ENCODE measurements at places on chromosomes 4 and X.

- no peak for DNase-seq
Measured at GRCh38 chr4:188268131-188268908, 129.1 kb downstream of the TRIML1 start.

DNA sequence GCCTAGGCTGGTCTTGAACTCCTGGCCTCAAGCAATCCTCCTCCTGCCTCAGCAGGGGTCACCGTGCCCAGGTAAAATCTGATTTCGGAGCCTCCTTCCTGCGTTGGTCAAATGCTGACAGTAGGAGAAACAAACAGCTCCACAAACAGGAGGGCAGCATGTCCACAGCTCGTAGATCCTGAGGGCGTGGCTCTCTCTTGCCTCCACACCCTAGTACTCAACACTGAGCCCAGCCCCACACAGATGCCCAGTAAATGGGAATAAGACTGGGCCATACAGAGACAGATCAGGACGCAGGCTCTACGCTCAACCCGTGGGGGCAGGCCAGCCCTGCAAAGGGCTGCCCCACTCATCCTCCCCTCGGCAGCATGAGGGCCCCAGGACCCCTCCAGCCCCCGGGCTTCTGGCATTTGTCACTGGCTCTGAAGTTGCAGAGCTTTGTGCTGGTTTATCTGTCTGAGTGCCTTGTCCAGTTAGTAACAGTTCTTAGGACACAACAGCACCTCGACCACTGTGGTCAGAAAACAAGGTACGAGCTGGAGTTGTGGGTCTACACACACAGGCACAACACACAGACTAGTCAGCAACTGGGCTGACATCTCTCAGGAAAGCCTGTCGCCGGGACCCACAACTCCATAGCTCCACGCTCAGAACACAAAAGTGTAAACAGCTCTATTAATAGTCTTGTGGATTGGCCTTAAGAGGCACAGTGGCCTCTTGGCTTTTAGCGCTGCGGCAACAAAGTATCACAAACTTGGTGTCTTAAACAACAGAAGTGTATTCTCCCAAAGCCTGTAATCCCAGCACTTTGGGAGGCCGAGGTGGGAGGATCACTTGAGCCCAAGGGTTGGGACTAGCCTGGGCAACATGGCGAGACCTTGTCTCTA, 5.2 kb downstream of the TNIP2 start:
- DNase-seq = no peak

GRCh38 chr4:153127760-153128494, 76.3 kb upstream of the TRIM2 start:
- DNase-seq = peak; percentile 73

DNA sequence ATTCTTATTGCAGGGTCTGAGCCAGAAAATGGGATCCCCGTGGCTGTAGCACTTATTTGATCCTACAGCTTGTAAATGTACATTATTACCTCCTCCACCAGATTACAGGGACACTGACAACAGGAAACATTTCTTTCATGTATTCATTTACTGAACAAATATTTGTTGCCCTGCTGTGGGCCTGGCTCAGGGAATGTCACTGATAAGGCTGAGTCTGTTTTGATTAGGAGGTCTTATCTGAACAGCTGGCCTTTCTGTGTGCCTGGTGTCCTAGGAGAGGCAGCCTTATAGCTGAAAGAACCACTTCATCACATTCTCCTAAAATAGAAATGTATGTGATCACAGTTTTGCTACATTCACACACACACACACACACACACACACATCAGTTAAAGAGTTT, 45.5 kb upstream of the PROM1 start:
- no peak for DNase-seq

GRCh38 chr4:70874268-70875156, 27.7 kb upstream of the MOB1B start:
- DNase-seq = no peak

- no peak for DNase-seq
Measured at GRCh38 chr4:48067536-48067935, 51.0 kb downstream of the NIPAL1 start.

- DNase-seq = no peak
Measured at GRCh38 chrX:39950018-39950688, 147.6 kb downstream of the BCOR start.

DNA sequence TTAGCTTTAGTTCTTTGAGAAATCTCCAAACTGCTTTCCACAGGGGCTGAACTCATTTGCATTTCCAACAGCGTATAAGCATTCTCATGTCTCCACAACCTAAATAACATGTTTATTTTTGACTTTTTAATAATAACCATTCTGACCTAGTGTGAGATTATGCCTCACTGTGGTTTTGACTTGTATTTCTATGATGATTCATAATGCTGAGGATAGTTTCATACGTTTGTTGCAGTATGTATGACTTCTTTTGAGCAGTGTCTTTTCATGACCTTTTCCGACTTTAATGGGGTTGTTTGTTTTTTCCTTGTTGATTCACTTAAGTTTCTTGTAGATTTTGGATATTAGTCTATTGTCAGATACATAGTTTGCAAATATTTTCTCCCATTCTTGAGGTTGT, 1833.0 kb upstream of the PCDH10 start:
- no peak for DNase-seq

DNA sequence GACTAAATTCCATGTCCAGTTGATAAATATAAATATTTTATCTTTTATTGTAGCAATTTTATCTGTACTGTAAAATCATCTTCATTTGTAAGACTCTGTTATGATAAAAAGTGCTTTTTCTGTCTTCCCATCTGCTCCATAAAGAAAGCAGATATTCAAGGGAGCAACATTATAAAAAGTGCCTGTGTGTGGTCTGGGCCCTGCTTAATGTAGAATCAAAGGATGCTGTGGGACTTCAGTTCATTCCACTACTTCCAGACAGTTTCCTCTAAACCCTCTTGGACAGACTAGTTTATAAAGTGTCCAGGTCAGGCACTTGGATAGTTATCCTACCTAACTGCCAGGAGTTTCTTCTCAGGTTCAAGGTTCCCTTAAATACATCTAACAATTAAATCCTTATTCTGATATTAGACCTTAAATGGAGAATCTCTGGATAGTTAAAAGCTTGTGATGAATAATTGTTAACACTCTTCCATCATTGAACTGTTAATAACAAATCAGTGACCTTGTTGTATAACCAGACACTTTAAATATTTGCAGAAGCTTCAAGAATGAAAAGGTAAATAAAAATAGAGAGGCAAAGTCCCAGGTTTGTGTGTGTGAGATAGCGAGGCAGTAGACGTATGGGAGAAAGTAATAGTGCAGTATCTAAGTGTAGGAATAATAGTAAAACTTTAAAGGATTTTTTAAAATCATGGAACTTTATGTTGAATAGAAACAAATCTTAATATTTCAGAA, 237.5 kb upstream of the CTSO start:
- DNase-seq = no peak

GRCh38 chrX:70552130-70552704, 107.6 kb downstream of the DLG3 start:
- no peak for DNase-seq

DNA sequence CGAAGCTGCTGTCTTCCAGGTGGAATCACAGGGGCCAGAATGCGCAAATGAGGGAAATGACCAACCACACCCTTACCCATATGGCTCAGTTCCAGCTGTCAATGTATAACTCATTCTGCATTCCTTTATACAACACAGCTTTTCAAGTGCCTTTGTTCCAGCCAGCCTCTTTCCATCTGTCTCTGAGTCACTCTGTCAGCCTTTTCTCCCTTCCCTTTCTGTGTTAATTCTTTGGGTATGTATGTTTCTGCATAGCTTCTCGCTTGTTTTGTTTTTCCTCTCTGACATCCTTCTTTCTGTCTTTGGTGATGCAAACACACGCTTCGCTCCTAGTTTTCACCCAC, 54.5 kb downstream of the RS1 start:
- DNase-seq = no peak

DNA sequence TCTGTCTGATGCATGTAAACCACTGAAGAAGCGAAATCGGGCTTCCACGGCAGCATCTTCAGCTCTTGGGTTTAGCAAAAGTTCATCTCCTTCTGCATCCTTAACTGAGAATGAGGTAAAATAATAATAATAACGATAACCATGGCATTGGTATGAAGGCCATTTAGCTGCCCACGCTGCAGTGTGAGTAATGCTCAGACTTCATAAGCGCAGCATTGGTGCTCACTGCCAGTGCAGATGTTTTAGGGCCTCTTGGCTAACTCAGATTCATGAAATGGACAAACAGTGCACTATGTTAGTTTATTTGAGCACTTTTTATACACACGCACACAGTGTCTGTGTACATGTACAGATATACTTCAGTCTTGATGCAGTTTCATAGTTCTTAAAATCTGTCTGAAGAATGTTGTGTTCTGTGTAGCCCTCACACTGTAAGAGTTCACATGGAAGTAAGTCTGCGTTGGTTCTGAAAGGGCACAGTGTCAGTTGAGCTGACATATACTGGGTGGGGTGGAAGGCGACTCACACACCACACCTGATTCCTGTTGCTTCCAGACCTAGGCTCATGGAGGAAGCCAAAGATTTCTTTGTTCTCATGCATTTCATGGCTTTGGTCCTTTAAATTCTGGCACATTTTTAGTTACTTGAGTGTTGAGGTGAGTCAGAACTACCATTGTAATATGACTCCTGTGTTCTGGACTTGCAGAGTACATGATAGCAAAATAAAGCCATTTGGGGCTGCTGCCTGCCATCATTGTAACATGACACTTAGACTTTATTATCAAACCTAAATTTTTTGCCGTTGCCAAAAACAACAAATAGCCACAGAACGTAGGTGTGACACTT, 68.7 kb downstream of the NSD2 start:
- no peak for DNase-seq

- DNase-seq = no peak
Measured at GRCh38 chr4:8649631-8650361, 57.2 kb downstream of the CPZ start.

- DNase-seq = no peak
Measured at GRCh38 chrX:29043746-29044145, 456.5 kb downstream of the IL1RAPL1 start.

GRCh38 chr4:78083035-78083434, 25.9 kb downstream of the FRAS1 start:
- no peak for DNase-seq

DNA sequence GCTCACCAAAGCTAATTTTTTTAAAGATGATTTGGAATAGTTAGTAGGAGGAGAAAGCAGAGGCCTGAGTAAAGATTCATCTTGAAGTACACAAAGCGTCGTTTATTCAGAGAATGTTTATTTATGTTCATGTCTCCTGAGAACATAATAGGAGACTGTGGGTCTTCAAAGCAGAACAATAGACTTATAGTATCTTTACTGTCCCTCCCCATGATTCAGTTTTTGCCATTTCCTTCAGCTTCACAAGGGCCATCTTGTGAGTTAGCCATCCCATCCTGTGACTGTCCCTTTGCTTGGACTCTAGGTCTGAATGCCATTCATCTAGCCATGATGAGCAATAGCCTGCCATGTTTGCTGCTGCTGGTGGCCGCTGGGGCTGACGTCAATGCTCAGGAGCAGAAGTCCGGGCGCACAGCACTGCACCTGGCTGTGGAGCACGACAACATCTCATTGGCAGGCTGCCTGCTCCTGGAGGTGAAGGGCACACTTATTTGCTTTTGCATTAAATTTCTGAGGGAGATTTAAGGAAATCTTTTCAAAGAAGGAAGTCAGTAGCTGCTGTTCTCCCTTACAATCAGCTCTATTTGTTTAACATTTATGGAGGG, 105.8 kb downstream of the NFKB1 start:
- no peak for DNase-seq

DNA sequence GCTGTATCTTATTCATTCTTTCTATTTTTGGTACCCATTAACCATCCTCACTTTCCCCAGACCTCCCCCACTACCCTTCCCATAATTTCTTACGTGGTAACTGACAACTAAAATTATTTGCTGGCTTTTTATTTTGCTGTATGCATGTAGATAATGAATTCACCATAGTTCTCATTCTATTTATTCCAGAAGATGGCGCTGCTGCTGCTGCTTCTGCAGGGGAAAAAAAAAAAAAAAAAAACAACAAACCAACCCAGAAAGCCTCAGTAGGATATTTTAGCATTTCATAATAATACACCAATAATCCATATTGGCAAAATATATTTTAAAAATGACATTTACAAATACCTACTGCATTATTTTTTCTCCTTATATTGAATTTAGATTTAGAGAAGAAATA, 416.6 kb upstream of the MAGEB18 start:
- no peak for DNase-seq

- no peak for DNase-seq
Measured at GRCh38 chrX:120120223-120120622, 4.5 kb upstream of the RHOXF1 start.

DNA sequence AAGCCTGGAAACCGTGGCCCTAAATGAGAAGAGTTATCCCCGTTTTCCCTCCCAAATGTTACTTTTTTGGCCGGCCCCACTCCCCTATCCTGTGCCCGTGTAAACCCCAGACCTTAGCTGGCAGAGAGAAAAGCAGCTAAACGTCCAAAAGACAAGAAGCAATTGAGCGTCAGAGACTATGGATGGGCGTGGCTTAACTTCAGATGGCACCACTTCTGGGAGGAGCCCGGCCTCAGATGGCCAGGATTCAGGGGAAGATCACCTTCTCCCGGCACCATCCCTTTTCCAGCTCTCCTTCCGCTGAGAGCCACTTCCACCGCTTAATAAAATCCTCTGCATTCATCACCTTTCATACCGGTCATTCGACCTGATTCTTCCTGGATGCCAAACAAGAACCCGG, 350.1 kb upstream of the PCDH7 start:
- DNase-seq = no peak

DNA sequence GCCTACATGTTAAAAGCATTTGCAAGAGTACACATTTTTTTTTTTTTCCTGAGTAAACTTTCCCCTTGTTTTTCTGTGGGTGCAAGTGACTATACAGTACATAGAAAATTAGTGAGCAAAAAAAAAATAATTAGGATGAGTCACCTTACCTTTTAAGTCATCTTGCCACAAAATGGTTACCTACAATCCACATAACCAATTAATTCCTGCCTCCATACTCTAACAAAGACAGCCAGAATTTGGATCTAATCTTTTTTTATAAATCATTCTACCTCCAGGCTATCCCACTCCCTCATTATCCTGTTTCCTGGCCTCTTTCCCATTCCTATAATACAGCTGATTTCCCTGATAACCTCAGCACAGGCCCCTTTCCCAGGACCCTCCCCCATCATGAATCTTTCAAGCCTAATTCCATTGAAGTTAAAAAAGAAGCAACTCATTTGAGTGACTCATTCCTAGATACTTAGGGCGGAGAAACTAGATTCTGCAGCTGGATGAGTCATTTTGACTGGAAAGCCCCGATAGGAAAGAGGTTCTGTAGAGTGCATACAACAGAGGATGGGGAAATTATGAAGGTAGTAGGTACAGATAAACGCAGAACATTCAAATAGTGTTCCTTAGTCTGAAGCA, 128.2 kb downstream of the C4orf51 start:
- no peak for DNase-seq

DNA sequence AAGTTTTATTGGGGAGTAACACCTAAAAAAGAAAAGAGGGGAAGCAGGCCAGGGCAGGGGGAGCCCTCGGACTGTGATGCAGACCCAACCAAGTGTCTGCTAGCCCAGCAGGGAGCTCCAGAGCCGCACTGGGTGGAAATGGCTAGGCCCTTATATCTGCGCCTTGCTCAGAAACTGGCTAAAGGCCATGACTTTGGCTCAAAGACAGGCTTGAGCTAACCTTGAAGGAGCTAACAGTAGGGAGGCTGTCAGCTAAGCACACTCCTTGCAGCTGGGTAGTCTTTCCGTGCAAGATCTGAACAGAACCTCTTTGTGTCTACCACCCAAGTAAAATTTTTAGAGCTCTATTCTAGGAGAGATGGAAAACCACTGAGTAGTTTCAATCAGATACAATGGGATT, 43.0 kb downstream of the SEPSECS start:
- no peak for DNase-seq

Data from CMK (cell line).